T-helper 17 cell (primary cell): ENCODE measurements at places on chromosomes 11 and 22. TPM values are rescaled to one million over a fixed set of nuclear protein-coding genes. Genes with fewer than 3 reads are reported as not detected.

DNA sequence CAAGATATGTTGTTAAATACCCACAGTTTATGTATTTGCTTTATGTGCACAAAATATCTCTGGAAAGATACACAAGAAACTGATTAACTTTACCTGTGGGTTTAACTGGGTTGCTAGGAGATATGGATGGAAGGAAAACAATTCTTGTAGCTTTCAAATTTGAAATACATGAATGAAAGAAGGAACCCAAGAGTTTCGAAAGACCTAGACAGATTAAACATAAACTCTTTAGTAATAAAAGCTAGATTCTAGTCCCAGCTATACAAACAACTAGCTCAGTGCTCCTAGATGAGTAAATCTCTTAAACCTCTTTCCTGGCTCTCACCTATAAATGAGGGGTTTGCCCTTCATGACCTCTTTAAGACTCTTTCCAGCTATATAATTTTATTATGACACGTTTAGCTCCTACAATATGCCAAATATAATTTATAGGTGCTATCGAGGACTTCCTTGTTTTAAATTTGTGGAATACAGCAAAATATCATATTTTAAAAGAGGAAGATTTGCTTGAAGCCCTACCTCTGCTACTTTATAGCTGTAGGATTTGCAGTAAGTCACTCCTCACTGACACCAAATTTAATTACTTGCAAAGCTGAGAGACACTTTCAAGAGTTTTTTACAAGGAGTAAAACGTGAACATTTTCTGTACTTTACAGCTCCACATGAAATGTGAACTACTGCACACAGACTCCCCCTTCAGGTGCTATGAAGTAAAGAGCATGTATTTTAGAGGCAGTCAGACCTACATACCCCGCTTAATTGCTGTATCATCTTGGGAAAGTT is 50.7 kb downstream of the RRAS2 start:
- DNase-seq: no peak

- no peak for DNase-seq
Measured at GRCh38 chr11:9527481-9528135, 45.9 kb upstream of the WEE1 start.

GRCh38 chr11:62953811-62954210 is 31.0 kb downstream of the SLC22A6 start:
- DNase-seq: no peak

DNA sequence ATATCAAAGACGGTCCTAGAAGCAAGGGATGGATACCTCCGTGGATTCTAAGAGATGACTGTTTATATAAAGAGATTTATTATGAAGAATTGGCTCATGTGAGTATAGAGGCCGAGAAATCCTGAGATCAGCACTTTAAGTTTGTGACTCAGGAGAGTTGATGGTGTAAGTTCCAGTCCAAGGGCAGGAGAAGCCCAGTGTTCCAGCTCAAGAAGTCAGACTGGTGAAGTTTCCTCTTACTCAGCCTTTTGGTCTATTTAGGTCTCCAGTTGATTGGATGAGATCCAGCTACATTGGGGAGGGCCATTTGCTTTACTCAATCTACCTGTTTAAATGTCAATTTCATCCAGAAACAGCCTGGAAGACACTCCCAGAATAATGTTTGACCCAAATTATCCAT is 45.1 kb downstream of the TSPAN18 start:
- DNase-seq: no peak

OR5B21 gene
- 0.50 TPM for total RNA-seq

DNA sequence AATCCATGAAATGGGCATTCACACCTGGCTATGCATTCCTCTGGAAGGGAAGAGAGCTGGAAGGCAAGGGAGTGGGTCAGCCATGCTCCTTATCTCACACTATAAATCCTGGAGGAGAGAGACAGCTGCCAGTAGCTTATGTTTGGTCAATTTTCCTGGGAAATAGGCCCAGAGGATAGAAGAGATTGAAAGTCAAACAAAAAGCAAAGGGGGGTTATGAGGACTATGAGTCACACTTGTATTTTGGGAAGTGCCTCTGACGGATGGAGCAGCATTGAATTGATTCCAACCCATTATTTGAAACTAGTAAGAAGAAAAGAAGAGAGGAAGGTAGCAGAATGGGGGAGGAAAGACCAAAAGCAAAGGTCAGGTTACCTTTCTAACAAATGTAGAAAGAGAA is 25.0 kb downstream of the SNX19 start:
- no peak for DNase-seq

GRCh38 chr11:92861634-92862033 is 107.8 kb upstream of the MTNR1B start:
- DNase-seq: no peak

DNA sequence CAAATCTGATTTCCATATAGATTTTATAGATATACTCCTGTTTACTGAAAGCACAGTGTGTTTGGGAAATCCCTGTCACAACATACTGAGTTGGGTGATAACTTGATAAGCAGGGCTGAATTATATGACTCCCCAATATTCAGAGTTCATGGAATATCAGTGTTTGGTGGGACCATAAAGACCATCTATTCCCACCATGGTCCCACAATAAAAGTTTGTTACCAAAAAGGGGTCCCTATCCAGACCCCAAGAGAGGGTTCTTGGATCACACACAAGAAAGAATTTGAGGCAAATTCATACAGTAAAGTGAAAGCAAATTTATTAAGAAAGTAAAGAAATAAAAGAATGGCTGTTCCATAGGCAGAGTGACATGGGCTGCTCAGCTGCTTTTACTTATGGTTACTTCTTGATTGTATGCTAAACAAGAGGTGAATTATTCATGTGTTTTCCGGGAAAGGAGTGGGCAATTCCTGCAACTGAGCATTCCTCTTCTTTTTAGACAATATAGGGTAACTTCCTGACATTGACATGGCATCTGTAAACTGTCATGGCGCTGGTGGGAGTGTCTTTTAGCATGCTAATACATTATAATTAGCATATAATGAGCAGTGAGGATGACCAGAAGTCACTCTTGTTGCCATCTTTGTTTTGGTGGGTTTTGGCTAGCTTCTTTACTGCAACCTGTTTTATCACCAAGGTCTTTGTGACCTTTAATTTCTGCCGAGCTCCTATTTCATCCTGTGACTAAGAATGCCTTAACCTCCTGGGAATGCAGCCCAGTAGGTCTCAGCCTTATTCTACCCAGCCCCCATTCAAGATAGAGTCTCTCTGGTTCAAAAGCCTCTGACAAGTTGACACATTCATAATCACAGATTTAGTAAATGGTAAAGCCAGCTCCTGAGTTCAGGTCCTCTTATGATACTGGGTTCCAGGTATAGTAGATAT is 240.6 kb upstream of the PDGFD start:
- DNase-seq: no peak
